Stimulated activated CD8-positive, alpha-beta memory T cell treated with anti-CD3 and anti-CD28 coated beads, Interleukin-15, amount 100 ng/mL, for 1 hour (primary cell): ENCODE measurements at places on chromosomes 5 and 9.

GRCh38 chr9:132007371-132008025 lies 72.2 kb downstream of the MED27 start:
- no peak for DNase-seq

DNA sequence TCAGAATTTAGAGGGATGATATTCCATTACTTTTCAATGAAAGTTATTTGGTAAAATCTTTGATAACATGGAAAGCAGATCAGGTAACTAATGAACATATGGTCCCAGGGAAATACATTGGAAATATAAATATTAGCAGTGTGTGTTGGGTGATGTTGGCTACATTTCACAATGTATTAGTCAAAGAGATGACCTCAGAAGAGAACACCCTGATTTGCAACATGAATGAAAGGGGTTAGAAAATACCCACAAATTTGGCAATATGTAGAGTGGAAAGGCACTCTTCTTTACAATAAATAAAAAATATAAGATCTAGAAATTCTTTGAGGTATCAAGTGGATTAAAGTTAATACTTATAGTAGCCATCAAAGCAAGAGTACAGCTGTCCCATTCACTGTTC lies 606.7 kb downstream of the PSAT1 start:
- DNase-seq = no peak

GRCh38 chr9:114928136-114928535 lies 2.3 kb downstream of the TNFSF8 start:
- DNase-seq = no peak

GRCh38 chr9:3760031-3760430 lies 234.2 kb upstream of the RFX3 start:
- DNase-seq = no peak

- DNase-seq = no peak
Measured at GRCh38 chr5:56659971-56660370, 155.4 kb upstream of the MAP3K1 start.

DNA sequence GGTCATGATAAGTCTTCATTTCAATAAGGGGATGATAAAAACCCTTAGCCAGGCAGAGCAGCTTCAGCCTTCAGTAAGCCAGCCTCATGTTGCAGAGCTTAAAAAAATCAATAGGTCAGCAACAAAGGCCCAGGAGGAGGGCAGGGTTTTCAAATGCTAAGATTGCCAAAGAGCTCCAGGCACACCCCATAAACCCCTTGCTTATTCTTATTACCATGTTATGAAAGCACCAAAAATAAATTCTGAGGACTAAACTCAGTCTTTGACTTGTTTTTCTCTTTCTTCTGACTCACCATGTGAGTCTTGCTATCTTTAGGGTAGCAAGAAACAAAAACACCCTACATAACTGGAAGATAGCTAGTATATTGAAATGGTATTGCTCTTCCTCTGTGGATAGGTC lies 317.1 kb downstream of the KCTD16 start:
- DNase-seq = no peak

DNA sequence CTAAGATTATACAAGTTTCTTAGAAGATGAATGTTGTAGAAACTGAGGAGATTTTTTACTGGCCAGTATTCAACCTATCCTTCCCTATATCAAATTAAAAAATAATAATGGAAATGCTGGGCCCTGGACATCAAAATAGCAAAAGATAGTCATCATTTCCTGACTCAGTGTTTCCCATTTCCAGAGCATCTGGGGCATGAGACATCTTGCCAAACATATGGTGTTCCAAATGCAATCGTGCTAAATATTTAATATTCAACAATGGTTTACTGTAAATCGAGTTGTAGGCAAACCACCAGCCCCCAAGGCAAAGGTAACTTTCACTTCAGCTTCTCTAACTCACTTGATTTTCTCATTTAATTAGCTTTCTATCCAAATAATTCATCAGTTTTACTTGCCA lies 152.9 kb downstream of the FRMD3 start:
- DNase-seq = no peak

DNA sequence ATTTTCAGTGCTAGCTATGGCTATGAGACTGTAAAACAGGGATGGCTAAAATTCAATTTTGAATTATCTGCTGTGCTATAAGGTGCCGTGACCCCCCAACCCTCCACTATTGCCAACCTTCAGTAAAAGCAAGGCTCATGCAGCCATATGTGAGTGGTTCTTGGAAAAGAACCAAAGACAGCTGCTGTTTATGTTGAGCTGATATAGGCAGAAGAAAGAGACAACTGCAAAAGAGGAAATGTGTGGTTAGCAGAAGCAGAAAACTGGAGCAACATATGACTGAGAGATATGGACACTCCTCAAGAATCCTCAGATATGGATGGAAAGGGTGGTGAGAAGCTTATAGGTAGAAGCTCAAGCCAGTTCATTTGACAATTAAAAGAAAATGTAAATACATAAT lies 200.3 kb downstream of the TLE1 start:
- no peak for DNase-seq

GRCh38 chr5:65811885-65812284 lies 89.9 kb downstream of the NLN start:
- no peak for DNase-seq

DNA sequence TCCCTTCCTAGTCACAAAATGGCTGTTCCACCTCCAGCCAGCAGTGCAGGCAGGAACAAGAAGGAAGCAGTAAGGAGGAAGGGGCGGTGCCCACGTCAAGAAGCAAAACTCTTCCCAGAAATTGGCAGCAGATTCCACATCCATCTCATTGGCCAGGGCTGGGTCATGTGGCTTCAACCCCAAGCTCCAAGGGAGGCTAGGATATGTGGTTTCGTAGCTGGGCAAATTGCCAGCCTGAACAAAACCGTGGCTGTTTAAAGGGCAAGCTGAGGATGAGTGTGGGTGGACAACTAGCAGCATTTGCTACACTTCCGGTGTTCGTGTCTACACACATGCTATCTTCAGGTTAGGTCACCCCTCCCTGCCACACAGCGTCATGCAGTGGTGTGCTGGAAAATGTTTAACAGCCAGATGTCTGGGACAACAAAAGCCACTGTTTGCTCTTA lies 92.1 kb upstream of the MAP1B start:
- DNase-seq = no peak

- DNase-seq = no peak
Measured at GRCh38 chr5:179866241-179867078, 7.8 kb upstream of the MRNIP start.

DNA sequence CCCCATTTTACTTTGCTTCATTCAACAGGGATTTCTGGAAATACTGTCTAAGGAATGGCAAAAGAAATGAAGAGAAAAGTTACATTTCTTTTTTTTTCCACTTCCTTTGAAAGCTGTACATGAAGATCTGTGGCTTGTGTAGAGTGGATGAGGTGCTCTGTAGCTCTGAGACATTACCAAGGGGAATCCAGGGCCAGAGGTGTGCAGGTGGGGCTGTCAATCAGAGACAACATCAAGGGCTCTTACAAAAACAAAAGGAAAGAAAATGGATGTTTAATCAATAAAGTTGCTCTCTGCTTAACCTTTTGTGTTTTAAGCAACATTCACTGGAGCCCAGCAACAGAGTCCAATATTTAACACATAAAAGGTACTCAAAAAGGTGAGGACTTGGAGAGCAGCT lies 391.1 kb downstream of the TMEM38B start:
- DNase-seq = no peak

DNA sequence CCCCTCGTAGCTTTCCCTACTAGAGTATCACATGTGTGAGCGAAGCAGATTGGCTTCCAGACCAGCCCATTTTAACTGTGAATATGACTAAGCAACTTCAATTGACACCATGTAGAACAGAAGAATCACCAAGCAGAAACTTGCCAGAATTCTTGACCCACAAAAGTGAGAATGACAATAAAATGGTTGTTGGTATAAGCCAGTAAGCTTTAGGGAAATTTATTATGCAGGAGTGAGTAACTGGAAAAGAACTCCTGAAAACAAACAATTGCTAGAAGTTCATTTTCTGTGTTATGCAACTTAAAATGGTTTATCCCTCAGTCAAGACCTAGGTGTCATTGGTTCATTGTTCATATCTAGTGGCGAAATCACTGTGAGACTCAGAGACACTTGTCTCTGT lies 303.1 kb downstream of the DMRT2 start:
- DNase-seq = no peak

- DNase-seq = no peak
Measured at GRCh38 chr5:160352308-160352707, 18.1 kb downstream of the C1QTNF2 start.
